IPS-NIHi11 (cell line): ENCODE measurements at places on chromosomes 3 and 15.

DNA sequence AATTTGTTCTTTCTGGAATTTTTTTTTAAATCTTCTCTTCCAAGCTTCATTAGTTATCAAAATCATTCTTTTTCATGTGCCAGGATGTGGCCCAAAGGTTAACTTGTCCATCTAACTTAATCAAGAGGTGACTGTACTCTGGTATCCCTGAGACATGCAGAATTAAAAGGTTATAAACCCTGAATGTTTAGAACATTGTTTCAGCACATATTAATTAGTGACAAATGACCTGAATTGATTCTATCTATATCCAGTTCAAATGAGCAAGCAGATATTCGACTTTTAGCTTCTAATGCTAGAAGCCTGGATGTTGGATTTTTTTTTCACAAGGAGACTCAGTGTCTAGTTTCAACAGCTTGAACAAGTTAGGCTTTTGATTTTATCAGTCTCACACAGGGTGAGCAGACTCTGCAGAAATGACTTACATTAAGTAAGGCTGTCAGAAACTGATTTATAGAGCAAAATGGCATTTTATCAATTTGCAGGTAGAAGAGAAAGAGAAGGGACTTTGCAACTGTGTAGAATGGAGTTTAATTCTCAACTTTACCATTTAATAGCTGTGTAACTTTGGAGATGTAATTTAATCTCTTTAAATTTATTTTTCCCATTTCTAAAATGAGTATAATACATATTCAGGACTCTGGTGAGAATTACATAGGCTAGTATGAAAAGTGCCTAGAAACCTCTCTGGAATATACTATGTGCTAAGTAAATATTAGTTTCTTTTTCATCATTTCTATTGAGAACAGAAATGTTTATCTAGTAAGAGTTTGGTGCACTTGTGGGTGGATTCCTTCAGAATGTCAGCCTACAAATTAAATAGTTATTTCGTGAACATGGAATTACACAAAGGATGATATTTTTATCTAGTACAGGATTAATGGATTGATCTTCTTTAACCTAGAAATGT is 100.0 kb downstream of the ALCAM start:
- no peak for DNase-seq

GRCh38 chr15:92005154-92005553 is 151.6 kb downstream of the SLCO3A1 start:
- no peak for DNase-seq

GRCh38 chr3:24375947-24376384 is 118.7 kb downstream of the THRB start:
- no peak for DNase-seq

GRCh38 chr3:115347737-115348136 is 200.6 kb upstream of the ZBTB20 start:
- DNase-seq, result peak; percentile 3

- peak; percentile 46 for DNase-seq
These were observed 83.6 kb upstream of the XCR1 start for GRCh38 chr3:46110701-46111493.

GRCh38 chr3:52834871-52835501 is at the start of gene MUSTN1:
Gene MUSTN1, minus strand, starts transcription at chr3:52835019. Its CDS starts 71 bp downstream, at chr3:52834948.
- no peak for DNase-seq

GRCh38 chr3:131338948-131339640 is 42.5 kb upstream of the NUDT16 start:
- DNase-seq, result no peak

DNA sequence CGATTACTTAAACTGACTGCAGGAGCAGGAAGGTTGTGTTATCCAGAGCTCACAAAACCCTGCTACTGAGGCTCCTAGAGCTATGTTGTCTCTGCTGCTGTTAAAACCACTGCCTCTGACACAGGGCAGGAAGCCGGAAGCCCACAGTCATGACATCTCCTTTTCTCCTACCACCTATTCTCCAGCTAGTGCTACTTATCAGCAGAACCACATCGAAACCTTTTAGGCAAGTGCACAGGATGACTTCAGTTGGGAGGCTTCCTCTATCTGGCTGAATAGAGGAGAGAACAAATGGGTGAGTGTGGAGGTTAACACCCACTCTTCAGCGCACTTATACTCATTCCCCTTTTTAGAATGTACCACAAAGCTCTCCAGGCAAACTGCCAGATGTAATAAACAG is 638.0 kb downstream of the OTOL1 start:
- no peak for DNase-seq

DNA sequence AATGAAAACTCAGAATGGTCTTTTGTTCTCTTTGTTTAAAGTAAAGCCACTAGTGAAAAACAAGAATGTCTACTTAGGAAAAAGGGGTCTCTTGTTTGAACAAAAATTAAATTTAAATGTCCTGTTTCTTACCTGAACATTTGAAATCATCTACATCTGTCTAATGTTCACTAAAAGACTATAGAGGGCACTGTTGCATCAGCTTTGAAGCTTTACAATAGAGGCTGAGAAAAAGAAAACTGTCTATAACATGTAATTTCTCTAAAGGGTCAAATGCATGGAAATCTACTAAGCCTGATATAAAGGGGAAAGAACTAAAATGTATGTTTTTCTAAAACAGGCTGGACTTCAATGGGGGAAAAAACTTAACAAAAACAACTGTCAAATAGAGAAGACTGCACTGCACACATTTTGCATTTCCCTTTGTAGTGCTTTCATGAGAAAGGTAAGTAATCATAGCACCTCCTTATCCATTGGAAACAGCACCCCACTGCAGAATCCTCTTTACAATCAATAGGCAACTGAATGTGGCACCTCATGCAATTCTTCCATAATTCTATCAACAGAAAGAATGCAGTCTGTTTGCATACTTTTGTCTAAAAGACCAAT is 26.3 kb downstream of the DPH6 start:
- DNase-seq, result peak; percentile 4

GRCh38 chr15:40069178-40070165 is 30.5 kb upstream of the SRP14 start:
- DNase-seq, result peak; percentile 87

DNA sequence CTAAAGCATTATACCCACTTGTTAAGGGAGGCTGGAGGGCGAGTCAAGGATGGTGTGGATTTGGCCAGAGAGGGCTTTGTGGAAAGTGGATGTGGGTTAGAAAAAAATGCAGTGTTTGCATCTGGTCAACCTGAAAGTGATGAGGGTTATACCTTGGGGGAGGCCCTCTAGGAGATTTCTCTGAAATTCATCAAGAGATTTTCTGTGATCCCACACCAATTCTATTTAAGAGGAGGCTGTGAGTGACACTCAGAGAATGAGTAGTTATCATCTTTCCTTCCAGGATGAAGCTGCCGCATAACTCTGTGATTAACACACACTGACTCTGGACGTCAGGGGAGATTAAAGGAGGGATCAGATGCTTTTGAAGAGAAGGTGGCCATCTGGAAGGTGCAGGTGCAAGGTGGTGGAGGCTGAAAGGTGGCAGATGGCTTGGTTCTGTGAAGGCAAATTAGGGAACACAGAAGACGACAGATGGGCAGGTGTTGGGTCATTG is 54.8 kb downstream of the ANAPC13 start:
- DNase-seq, result no peak

GRCh38 chr15:62572797-62573196 is 407.7 kb upstream of the C2CD4B start:
- peak; percentile 59 for DNase-seq

DNA sequence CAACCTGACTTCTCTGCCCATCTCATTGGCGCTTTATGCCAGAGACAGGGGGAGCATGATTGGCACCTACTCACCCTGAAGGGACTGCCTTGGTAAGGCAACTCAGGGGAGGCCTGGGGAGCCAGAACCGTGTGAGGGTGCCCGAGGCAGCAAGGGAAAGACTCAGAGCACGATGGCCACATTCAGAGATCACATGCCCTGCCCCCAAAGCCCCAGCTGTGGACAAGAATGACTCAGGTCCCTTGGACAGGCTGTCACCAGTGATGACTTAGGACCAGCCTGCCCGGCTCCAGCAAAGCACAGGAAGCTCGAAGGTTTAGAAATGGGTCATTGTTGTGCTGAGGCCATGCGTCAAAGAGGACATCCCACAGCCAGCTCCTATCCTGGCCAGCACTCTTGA is 49.1 kb upstream of the LIMD1 start:
- DNase-seq, result no peak

DNA sequence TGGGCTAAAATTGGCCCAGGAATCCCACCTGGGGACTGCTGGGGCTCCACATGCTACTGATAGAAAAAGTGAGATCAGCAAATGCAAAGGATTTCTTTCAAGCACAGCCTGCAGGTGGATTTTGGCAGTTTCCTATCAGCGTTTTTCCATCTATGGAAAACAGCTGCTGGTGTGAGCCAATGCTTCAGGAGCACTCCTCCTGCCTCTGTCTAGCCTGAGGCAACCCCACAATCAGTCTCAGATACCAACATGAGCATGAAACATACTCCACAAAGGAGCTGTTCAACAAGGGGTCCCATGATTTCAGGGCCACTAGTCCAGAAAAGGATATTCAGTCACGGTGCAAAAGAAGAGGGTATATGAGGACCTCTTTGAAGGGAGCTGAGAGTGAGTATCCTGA is 311.5 kb upstream of the THBS1 start:
- no peak for DNase-seq

DNA sequence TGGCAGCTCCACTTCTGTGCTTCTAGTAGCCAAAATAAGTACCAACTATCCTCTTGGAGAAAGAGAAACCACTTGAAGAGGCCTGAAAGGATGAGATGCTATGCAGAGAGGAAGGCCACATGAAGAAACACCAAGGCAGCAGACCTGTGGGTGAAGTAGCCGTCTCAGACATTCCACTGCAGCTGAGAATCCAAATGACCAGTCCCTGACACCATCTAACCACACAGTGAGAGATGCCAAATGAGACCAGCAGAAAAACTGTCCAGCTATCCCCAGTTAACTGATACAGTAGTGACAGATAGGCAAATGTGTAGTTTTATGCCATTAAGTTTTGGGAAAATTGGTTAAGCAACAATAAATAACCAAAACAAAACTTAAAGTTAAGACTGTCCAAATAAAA is 47.9 kb upstream of the ZSCAN2 start:
- no peak for DNase-seq
